ENCODE measurements at places on chromosomes 4 and X.
A peak's percentile ranks its signal among the peaks of the same experiment; 100 is the strongest.

GRCh38 chr4:100189820-100190642 lies at the start of gene DDIT4L:
TSS of gene DDIT4L (minus strand) at chr4:100190468. CDS start at chr4:100189983, 485 bp downstream.
- no peak for DNase-seq

- DNase-seq: peak; percentile 35
Measured at GRCh38 chrX:9708923-9709553, 56.6 kb downstream of the GPR143 start.

- no peak for DNase-seq
Measured at GRCh38 chr4:54185866-54186265, 43.2 kb upstream of the PDGFRA start.

DNA sequence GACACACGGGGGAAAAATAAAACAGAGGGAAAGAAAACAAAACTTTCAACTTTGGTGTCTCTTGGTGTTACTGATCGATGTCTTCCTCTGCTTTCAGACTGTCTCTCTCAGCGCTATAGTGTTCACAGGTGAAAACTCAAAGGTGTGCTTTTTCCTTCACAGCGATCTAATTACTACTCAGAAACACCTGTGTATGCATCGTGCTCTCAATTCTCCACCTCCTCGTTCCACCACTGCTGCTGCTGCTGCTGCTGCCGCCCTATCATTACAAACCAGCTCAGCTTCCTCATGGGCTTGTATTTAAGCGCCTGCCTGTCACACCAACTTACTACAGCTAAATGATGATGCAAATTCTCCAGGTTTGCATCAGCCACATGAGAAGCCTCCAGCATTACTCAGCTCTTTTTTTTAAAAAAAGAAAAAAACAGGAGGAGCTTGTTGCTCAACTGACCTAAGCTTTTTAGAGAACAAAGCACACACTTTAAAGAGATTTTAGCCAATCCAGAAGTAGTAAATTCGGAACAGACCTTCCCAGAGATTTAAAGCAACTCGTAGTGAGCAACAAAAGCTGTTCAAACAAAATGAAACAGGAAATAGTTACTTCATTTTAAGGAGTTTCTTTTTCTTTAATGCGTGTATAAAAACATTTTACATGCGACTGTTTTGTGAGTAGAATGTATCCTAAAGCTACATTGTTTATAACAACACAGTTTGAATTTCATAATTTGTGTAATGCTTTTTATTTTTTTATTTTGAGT lies at the start of gene SLC7A11:
SLC7A11 (minus strand) TSS at position 274 of the 758 bp plus-strand sequence. CDS start 280 bp downstream, outside the sequence.
- DNase-seq: peak; percentile 99

DNA sequence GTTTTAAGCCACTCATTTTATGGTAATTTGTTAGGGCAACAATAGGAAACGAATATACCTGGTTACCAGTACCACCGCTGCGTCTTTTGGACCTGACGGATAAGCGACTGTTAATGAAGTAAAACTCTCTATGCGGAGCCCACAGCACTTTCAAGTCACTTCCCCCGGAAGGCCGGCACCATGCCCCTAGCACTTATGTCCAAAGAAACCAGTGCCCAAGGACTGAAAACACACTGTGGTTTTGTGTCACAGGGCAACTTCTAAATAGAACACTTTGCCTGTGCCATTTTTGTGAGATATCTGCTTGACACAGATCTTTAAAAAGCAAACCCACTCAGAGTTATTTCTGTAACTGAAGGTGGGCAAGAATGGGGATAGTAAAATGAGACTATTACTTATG lies 22.7 kb downstream of the SH3KBP1 start:
- DNase-seq: no peak

DNA sequence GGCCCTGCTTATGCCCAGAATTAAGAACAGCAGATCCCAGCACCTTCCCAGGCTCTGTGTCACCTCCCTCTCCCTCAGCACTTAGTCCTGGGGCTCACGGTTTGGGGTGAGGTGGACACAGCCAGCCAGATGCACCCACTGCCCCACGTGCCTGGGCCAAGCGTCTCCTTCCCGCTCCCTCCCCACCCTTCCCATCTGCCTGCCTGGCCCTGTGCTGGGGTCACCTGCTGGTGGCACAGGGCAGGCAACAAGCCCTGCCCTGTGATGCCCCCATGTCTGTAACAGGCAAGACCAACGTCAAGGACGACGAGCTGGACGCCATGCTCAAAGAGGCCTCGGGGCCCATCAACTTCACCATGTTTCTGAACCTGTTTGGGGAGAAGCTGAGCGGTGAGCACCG lies 5.3 kb downstream of the MYL5 start:
- DNase-seq: no peak

DNA sequence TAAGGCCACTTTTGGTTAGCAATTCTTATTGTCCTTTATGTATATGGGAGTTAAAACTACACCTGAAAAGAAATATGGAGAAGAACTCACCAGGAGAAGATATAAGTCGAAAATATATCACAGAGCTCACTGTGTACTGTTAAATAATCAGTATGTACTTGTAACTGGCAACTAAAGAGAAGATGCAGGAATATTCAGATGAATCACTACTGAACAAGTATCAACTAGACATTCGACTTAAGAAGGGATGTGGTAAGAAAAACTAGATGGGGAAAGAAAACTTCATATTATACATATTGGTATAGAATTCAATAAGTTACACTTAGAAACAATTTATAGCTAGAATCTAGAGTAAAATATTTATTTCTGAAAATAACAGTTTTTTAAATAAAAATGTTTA lies 230.0 kb downstream of the CAMK2D start:
- DNase-seq: no peak

- no peak for DNase-seq
Measured at GRCh38 chrX:86981326-86981879, 536.2 kb upstream of the KLHL4 start.

DNA sequence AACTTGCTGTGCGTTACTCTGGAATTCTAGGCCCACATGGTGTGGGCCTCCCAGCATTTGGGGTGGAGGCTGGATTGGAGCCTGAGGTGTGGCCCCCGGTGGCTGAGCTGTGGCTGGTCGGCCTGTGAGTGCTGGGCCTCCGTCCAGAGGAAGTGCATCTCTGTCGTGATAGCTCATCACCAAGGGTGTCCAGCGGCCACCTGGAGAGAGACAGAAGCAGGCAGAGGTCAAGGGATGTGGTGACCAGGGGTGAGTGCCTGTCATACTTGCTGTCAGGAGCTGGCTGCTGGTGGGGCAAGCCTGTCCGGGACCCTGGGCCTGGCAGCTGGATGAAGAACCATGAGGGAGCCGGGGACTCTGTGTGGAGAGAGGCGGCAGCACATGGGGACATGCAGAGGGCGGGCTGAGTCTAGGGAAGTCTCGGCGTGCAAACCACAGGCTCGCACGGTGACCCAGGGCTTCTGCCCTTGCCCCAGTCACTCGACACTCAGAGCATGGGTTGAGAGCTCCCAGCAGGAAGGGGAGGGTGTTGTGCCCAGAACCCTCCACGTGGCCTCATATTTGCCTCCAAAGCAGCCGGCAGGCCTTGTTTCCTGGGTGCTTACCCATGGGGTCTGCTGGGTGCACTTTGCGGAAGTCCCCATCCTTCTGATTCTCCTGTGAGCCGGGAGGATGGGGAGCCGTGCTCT lies 6.2 kb downstream of the SORCS2 start:
- no peak for DNase-seq

DNA sequence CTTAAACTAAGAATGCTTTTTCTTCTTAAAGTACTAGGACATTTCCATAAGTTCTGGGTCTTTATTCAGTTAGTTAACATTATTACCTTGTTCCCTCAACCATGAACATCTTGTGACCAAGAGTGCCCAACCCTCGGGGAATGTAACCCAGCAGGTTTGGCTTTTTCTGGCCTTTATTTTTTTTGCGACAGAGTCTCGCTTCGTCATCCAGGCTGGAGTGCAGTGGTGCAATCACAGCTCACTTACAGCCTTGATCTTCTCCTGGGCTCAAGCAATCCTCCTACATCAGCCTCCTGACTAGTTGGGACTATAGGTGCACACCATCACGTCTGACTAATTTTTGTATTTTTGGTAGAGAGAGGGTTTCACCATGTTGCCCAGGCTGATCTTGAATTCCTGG lies 65.1 kb downstream of the USP11 start:
- DNase-seq: no peak

- no peak for DNase-seq
Measured at GRCh38 chr4:100782356-100782755, 264.5 kb upstream of the EMCN start.

DNA sequence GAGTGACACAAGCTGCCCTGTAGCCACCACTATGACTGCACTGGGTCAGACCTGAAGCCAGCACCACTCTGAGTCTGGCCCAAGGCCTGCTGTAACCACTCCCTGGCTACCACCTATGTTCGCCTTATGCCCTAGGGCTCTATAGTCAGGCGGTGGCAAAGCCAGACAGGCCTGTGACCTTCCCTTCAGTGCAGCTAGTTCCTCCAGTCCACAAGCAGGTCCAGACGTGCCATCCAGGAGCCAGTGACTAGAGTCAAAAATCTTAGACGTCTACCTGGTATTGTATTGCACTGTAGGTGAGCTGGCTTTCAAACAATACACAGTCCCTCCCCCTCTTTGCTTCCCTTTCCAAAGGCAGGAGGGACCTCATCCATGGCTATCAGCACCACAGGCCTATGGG lies 54.0 kb upstream of the RNF128 start:
- DNase-seq: no peak

- no peak for DNase-seq
Measured at GRCh38 chrX:84153538-84153937, 34.5 kb downstream of the RPS6KA6 start.

DNA sequence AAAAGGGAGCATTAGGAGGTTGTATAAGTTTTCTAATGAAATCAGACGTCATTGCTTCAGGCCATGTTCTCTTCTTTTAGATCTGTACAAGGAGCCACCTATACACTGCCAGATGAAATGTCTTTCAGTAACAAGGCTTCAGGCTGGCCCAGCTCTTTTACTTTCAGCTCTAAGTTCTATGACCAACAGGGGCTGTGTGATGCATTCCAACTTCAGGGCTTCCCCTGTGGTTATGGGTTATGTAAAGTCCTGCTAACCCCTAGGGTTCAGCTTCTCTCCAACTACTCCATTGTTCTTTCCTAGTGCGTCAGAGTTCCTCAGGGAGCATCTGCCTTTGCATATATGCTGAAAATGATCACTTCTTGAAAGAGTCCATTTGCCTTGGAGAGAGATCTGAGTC lies 79.4 kb upstream of the TTC29 start:
- no peak for DNase-seq

GRCh38 chr4:166896254-166896653 lies 338.0 kb downstream of the SPOCK3 start:
- no peak for DNase-seq

GRCh38 chrX:15549189-15550012 lies 48.8 kb downstream of the BMX start:
- DNase-seq: no peak

- DNase-seq: no peak
Measured at GRCh38 chr4:104726002-104726401, 231.3 kb upstream of the CXXC4 start.

DNA sequence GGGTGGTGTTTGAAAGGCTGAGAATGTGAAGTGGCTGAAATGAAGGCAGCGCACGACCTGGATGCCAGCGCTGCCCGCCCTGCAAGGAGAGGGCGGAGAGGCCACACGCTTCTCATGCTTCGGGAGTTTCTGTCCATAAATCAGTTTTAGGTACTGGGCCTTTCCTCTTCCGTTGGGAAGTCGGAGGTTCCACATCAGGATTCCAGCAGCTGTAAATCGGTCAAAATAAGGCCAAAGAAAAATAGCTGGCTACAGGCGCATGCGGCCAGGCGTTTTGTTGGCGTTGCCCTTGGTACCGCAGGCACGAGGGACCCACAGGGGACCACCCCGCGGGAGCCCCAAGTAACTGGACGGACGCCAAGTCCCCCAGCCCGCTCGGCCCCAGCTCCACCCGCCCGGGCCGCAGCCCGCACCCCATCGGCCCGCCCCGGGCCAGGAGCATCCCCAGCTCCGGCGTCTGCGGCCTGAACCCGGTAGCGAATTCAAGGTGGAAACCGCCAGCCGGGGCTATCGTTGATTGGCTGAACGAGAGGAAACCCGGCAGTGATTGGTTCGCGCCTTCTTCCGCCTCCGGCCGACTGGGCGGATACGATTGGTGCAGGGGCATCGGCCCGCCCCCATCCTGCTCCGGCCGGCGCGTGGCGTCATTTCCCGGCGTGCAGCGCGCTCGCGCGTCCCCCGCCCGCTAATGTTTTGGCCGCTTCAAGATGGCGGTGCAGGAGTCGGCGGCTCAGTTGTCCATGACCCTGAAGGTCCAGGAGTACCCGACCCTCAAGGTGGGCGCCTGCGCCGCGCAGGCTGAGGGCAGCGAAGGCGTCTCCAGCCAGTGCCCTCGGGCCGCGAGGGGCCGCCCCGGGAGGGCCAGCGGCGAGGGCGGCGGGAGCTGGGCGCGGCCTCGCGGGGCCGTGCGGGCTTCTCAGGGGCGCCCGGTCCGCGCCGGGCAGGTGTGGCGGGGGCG lies at the start of gene MAEA:
MAEA (plus strand) TSS at position 685 of the 958 bp plus-strand sequence; CDS start at position 708, 23 bp downstream.
- DNase-seq: peak; percentile 69

DNA sequence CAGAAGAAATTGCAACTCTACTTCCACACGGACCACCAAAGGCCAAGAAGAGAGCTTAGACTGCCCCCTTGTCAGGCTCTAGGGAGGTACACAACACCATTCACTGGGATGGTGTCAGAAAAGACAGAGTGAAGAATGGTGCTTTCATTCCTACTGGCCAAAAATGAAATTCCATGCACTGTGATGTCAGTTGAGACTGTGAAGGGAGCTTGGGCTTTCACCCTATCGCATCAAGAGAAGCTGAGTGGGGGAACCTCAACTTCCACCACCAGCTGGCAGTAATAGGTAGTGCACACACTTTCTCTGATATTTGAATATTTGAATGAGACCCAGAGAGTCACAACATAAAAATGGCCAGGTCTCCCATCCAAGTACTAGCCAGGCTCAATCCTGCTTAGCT lies 65.9 kb downstream of the ZNF711 start:
- DNase-seq: no peak

DNA sequence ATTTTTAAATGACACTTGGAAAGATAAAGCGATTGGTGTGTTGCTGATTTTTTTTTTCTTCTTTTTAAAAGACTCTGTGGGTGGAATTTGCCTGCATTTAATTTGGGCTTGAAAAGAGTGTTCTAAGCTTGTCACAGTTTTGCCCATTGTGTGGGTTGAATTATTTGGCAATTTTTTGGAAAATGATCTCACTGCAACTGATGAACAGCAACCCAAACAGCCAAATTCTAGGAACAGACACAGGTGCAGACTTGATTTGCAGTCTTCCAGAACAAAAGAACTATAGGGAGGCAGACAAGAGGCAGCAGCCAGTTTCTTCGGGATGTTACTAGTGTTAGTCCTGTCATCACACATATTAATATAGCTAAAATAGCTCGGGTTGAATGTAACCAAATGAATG lies 40.5 kb downstream of the CASP6 start:
- no peak for DNase-seq

- DNase-seq: no peak
Measured at GRCh38 chrX:12434493-12434892, 296.2 kb downstream of the FRMPD4 start.

DNA sequence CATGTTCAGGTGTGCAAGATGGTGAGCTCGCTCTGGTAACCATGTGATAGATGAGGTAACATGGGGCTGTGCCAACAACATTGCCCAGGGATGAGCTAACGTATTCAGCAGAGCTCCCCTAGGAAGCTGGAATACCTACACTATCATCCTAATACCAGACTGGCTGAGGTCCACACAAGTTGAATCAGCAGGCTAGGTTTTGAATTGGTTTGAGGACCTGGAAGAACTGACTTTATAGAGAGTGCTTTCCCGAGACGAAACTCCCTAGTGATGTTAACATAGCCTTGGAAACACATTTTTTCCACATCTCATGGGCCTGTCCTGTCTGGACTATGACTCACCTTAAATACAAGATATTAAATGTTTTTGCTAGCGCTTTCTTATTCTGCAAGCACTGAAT lies 56.7 kb downstream of the IGFBP7 start:
- DNase-seq: no peak
